Glutamatergic neuron (in vitro differentiated cells): ENCODE measurements at places on chromosomes 4 and X. TPM values are rescaled to one million over a fixed set of nuclear protein-coding genes. Genes with fewer than 3 reads are reported as not detected.

ZNF630 gene
- 2.8 TPM for total RNA-seq

PRDM5 gene
- total RNA-seq = 16.6 TPM

LRIT3 gene
- total RNA-seq = 0.12 TPM

DGAT2L6 gene
- not detected for total RNA-seq

ELMOD2 gene
- 65.5 TPM for total RNA-seq

ERAS gene
- total RNA-seq = not detected

ZNF711 gene
- total RNA-seq = 41.9 TPM

SPACA5 gene
- total RNA-seq = not detected

MAGEA11 gene
- total RNA-seq = not detected

IDH3G gene
- 56.7 TPM for total RNA-seq

HMX1 gene
- total RNA-seq = 1.7 TPM

PABPC1L2B gene
- 1.5 TPM for total RNA-seq

- no peak overlapping the region for H3K4me3 ChIP-seq
- H3K27me3 ChIP-seq = no peaks in the 10 kb centered on the region
- H3K4me1 ChIP-seq = no peaks in the 10 kb centered on the region
- no peaks in the 10 kb centered on the region for H3K36me3 ChIP-seq
These were observed 642.9 kb downstream of the STPG2 start for GRCh38 chr4:97500423-97500822.

GRCh38 chr4:187558391-187558790, 437.2 kb upstream of the ZFP42 start:
- H3K36me3 ChIP-seq = no peaks in the 10 kb centered on the region
- DNase-seq = no peak
- H3K27ac ChIP-seq = no peak overlapping the region
- no peaks in the 10 kb centered on the region for H3K4me1 ChIP-seq
- H3K4me3 ChIP-seq = no peak overlapping the region

DNA sequence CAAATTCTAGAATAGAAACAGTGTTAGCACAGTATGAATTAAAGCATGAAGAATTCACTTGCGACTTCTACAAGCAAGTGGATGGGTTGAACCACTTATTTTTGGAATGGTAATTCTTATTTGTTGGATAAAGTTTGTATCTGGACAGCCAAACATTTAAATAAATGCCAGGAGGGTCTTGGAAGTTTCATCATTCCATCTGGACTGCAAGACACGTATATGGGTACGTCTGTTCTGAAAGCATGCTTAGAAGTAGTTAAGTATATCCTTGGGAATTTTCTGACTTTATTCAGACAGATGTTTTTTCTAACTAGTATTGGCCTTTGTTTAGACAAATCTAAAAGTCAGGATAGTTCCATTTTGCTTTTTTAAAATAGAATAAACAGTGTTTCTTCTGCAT, 77.5 kb upstream of the CASK start:
- no peaks in the 10 kb centered on the region for H3K27me3 ChIP-seq
- no peak overlapping the region for H3K27ac ChIP-seq
- H3K4me3 ChIP-seq = no peak overlapping the region
- no peaks in the 10 kb centered on the region for H3K36me3 ChIP-seq
- no peak for DNase-seq

GRCh38 chrX:72107841-72108595, 23.7 kb downstream of the RTL5 start:
- no peak overlapping the region for H3K4me3 ChIP-seq
- H3K4me1 ChIP-seq = peaks cover 5% of the 10 kb centered on the region
- H3K27me3 ChIP-seq = peaks cover 1% of the 10 kb centered on the region
- peaks cover 7% of the 10 kb centered on the region for H3K36me3 ChIP-seq

- H3K4me3 ChIP-seq = no peak overlapping the region
- no peaks in the 10 kb centered on the region for H3K36me3 ChIP-seq
- H3K4me1 ChIP-seq = no peaks in the 10 kb centered on the region
- no peak overlapping the region for H3K27ac ChIP-seq
- DNase-seq = no peak
- no peaks in the 10 kb centered on the region for H3K27me3 ChIP-seq
These were observed 63.6 kb downstream of the KIF4A start for GRCh38 chrX:70353514-70353913.

- no peaks in the 10 kb centered on the region for H3K27me3 ChIP-seq
- H3K27ac ChIP-seq = no peak overlapping the region
- peaks cover 3% of the 10 kb centered on the region for H3K4me1 ChIP-seq
- DNase-seq = no peak
- no peak overlapping the region for H3K4me3 ChIP-seq
These were observed 560.8 kb upstream of the ATOH1 start for GRCh38 chr4:93267747-93268146.

DNA sequence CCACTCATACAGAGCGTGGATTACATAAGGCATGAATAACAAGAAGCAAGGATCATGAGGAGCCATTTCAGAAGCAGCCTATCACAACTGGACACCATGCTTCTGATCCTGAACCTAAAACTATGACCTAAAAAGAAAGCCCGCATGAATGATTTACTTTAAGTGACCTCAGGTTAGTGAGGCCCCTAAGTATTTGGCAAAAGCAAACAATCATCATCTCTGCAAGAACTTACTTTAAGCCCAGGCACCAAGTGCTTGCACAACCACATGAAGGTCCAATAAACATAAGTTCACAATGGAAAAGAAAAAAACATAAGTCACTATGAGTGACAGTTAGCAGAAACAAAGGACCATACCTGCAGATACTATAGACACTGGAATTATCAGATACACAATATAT, 7.9 kb upstream of the MBTPS2 start:
- H3K27ac ChIP-seq = no peak overlapping the region
- H3K4me1 ChIP-seq = no peaks in the 10 kb centered on the region
- H3K4me3 ChIP-seq = no peak overlapping the region
- H3K27me3 ChIP-seq = no peaks in the 10 kb centered on the region

GRCh38 chr4:37639551-37640285, 46.5 kb downstream of the RELL1 start:
- H3K4me1 ChIP-seq = peaks cover 10% of the 10 kb centered on the region
- peaks cover 4% of the 10 kb centered on the region for H3K27me3 ChIP-seq
- no peak for DNase-seq
- no peak overlapping the region for H3K4me3 ChIP-seq
- H3K36me3 ChIP-seq = no peaks in the 10 kb centered on the region
- H3K27ac ChIP-seq = no peak overlapping the region

DNA sequence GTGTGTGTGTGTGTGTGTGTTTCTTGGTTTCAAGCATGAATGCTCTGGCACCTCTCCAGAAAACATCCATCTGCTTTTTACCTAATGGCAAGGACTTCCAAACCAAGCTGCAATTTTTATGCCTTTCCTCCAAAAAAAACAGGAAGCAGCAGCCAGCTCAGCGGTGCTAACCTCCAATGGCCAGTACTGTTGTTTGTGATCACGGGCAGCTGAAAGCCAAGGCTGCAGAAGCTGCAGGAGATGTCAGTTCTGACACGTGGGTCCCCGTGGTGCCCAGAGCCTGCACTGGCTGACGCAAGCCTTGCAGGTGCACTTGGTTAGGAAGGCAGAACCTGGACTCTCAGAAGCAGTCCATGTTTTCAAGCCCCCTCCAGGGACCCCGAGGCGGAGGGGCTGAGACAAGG, 313.6 kb upstream of the DDX53 start:
- H3K27ac ChIP-seq = no peak overlapping the region
- H3K4me1 ChIP-seq = no peaks in the 10 kb centered on the region
- DNase-seq = peak; percentile 11
- H3K4me3 ChIP-seq = no peak overlapping the region

GRCh38 chr4:8706216-8707044, 113.9 kb downstream of the CPZ start:
- DNase-seq = no peak
- peaks cover 18% of the 10 kb centered on the region for H3K27me3 ChIP-seq
- no peak overlapping the region for H3K4me3 ChIP-seq
- H3K4me1 ChIP-seq = peaks cover 20% of the 10 kb centered on the region

GRCh38 chr4:73788411-73788810, 48.0 kb downstream of the CXCL8 start:
- no peaks in the 10 kb centered on the region for H3K36me3 ChIP-seq
- H3K27ac ChIP-seq = no peak overlapping the region
- no peaks in the 10 kb centered on the region for H3K4me1 ChIP-seq
- no peaks in the 10 kb centered on the region for H3K27me3 ChIP-seq
- no peak overlapping the region for H3K4me3 ChIP-seq

GRCh38 chrX:63963095-63963784, 178.2 kb upstream of the ARHGEF9 start:
- no peak overlapping the region for H3K27ac ChIP-seq
- H3K36me3 ChIP-seq = no peaks in the 10 kb centered on the region
- no peaks in the 10 kb centered on the region for H3K27me3 ChIP-seq
- no peak for DNase-seq
- H3K4me3 ChIP-seq = no peak overlapping the region
- no peaks in the 10 kb centered on the region for H3K4me1 ChIP-seq

GRCh38 chr4:34293459-34293858, 1950.9 kb downstream of the ARAP2 start:
- H3K4me1 ChIP-seq = no peaks in the 10 kb centered on the region
- DNase-seq = no peak
- no peaks in the 10 kb centered on the region for H3K36me3 ChIP-seq
- H3K4me3 ChIP-seq = no peak overlapping the region
- H3K27me3 ChIP-seq = peaks cover 1% of the 10 kb centered on the region

- H3K4me3 ChIP-seq = no peak overlapping the region
- H3K27me3 ChIP-seq = no peaks in the 10 kb centered on the region
- no peak for DNase-seq
These were observed 8.3 kb downstream of the IL21 start for GRCh38 chr4:122612540-122612939.

GRCh38 chr4:187555174-187555573, 440.4 kb upstream of the ZFP42 start:
- no peak overlapping the region for H3K27ac ChIP-seq
- no peaks in the 10 kb centered on the region for H3K36me3 ChIP-seq
- H3K4me3 ChIP-seq = no peak overlapping the region
- no peaks in the 10 kb centered on the region for H3K4me1 ChIP-seq
- H3K27me3 ChIP-seq = no peaks in the 10 kb centered on the region

- H3K27me3 ChIP-seq = no peaks in the 10 kb centered on the region
- DNase-seq = peak; percentile 47
- H3K4me1 ChIP-seq = no peaks in the 10 kb centered on the region
- no peak overlapping the region for H3K4me3 ChIP-seq
- no peaks in the 10 kb centered on the region for H3K36me3 ChIP-seq
- peak overlapping the region; percentile 59 for H3K27ac ChIP-seq
These were observed 47.5 kb downstream of the PKD2 start for GRCh38 chr4:88054901-88055300.

- DNase-seq = no peak
- H3K36me3 ChIP-seq = peaks cover 11% of the 10 kb centered on the region
- H3K4me3 ChIP-seq = no peak overlapping the region
These were observed 278.9 kb upstream of the SFRP2 start for GRCh38 chr4:154067786-154068185.

GRCh38 chr4:101306764-101307615, 40.3 kb downstream of the PPP3CA start:
- no peaks in the 10 kb centered on the region for H3K36me3 ChIP-seq
- H3K4me3 ChIP-seq = no peak overlapping the region
- DNase-seq = no peak

DNA sequence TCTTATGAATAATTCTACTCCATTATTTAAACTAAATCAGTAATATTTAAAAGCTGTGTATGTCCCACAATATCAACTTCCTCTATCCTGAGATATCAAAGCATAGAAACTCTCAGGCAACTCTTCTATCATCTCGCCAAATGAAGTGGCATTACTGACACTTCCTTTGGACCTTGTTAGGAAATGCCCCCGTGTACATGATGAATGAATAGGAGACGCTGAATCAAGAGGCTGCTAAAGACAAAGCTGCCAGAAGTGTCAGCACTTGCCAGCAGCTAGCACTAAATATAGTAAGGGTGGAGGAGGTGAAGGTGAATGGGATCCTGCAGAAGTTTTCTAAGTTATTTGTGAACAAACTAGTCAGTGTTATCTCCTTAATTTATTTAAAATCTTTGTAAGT, 99.5 kb upstream of the BLTP1 start:
- H3K27ac ChIP-seq = no peak overlapping the region
- DNase-seq = no peak
- H3K4me3 ChIP-seq = no peak overlapping the region
- H3K27me3 ChIP-seq = no peaks in the 10 kb centered on the region
- H3K36me3 ChIP-seq = no peaks in the 10 kb centered on the region

GRCh38 chr4:85826060-85826678, 351.2 kb downstream of the ARHGAP24 start:
- no peak overlapping the region for H3K4me3 ChIP-seq
- H3K27me3 ChIP-seq = peaks cover 5% of the 10 kb centered on the region
- no peaks in the 10 kb centered on the region for H3K36me3 ChIP-seq
- H3K4me1 ChIP-seq = peaks cover 22% of the 10 kb centered on the region
- DNase-seq = peak; percentile 24
- H3K27ac ChIP-seq = peak overlapping the region; percentile 6

DNA sequence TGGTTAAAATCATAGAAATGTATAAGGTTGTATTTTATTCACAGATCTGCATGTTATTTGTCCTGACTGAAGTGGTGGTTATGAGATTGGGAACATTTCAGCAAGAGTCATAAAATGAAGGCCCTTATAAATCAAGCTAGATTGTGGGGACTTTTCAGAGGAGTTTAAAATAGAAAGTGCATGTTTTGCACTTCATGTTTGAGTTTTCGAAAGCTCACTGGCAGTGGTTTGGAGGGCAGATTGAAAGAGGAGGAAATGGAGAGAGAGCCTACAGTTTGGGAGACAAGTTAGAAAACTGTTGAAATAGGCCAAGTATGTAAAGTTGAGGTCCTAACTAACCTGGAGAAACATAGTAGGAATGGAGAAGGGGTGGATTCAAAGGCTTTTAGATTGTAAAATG, 124.9 kb downstream of the KDM6A start:
- H3K27me3 ChIP-seq = peaks cover 5% of the 10 kb centered on the region
- no peak overlapping the region for H3K4me3 ChIP-seq
- DNase-seq = no peak
- no peak overlapping the region for H3K27ac ChIP-seq
- peaks cover 4% of the 10 kb centered on the region for H3K4me1 ChIP-seq
- H3K36me3 ChIP-seq = no peaks in the 10 kb centered on the region

- H3K27me3 ChIP-seq = peaks cover 4% of the 10 kb centered on the region
- no peaks in the 10 kb centered on the region for H3K4me1 ChIP-seq
- no peak for DNase-seq
- no peak overlapping the region for H3K4me3 ChIP-seq
These were observed 3.3 kb upstream of the PORCN start for GRCh38 chrX:48505481-48505880.

- no peak overlapping the region for H3K4me3 ChIP-seq
- H3K36me3 ChIP-seq = peaks cover 14% of the 10 kb centered on the region
- no peaks in the 10 kb centered on the region for H3K4me1 ChIP-seq
- no peak overlapping the region for H3K27ac ChIP-seq
- DNase-seq = no peak
- no peaks in the 10 kb centered on the region for H3K27me3 ChIP-seq
These were observed 174.6 kb downstream of the INPP4B start for GRCh38 chr4:142671516-142671915.

DNA sequence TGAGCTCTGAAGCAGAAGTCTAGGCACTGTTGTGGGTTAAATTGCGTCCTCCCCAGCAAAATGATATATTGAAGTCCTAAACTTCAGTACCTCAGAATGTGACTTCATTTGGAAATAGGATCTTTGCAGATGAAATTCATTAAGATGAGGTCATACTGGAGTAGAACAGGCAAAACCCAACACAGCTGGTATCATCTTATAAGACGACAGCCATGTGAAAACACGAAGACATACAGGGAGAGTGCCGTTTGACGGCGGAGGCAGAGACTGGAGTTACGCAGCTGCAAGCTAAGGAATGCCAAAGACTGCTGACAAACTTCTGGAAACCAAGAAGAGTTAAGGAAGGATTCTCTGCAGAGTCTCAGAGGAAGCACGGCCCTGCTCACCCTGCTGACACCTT, 241.5 kb downstream of the MAML3 start:
- H3K27ac ChIP-seq = peak overlapping the region; percentile 50
- H3K4me1 ChIP-seq = peaks cover 35% of the 10 kb centered on the region
- no peak overlapping the region for H3K4me3 ChIP-seq
- H3K36me3 ChIP-seq = no peaks in the 10 kb centered on the region
- DNase-seq = no peak
- peaks cover 5% of the 10 kb centered on the region for H3K27me3 ChIP-seq

- H3K4me1 ChIP-seq = no peaks in the 10 kb centered on the region
- no peak for DNase-seq
- H3K4me3 ChIP-seq = no peak overlapping the region
- no peaks in the 10 kb centered on the region for H3K36me3 ChIP-seq
These were observed 11.4 kb downstream of the FAM120C start for GRCh38 chrX:54171527-54172250.
